ENCODE measurements at places on chromosomes 3 and 15. TPM values are rescaled to one million over a fixed set of nuclear protein-coding genes. Genes with fewer than 3 reads are reported as not detected.

Gene OSTN
- total RNA-seq = not detected

Gene TMED3
- 194 TPM for total RNA-seq

Gene HERC2
- total RNA-seq = 49.9 TPM

Gene IQCF5
- not detected for total RNA-seq

Gene LMCD1
- 69.9 TPM for total RNA-seq

Gene CEP63
- 14.3 TPM for total RNA-seq

Gene KLHL40
- total RNA-seq = not detected

Gene APOD
- 0.87 TPM for total RNA-seq

Gene FAM240A
- total RNA-seq = not detected

Gene C3orf80
- 1.8 TPM for total RNA-seq

Gene PLOD2
- total RNA-seq = 111 TPM

Gene AADACL2
- total RNA-seq = not detected

Gene AGBL1
- not detected for total RNA-seq

Gene ACKR4
- not detected for total RNA-seq

Gene SCAMP2
- total RNA-seq = 68.8 TPM

Gene SENP7
- 1.8 TPM for total RNA-seq

Gene TRPM1
- not detected for total RNA-seq

Gene CASR
- not detected for total RNA-seq

Gene NLGN1
- not detected for total RNA-seq

Gene DOCK3
- 0.35 TPM for total RNA-seq

Gene TMEM202
- total RNA-seq = not detected
